ENCODE measurements at places on chromosomes 4 and X.

DNA sequence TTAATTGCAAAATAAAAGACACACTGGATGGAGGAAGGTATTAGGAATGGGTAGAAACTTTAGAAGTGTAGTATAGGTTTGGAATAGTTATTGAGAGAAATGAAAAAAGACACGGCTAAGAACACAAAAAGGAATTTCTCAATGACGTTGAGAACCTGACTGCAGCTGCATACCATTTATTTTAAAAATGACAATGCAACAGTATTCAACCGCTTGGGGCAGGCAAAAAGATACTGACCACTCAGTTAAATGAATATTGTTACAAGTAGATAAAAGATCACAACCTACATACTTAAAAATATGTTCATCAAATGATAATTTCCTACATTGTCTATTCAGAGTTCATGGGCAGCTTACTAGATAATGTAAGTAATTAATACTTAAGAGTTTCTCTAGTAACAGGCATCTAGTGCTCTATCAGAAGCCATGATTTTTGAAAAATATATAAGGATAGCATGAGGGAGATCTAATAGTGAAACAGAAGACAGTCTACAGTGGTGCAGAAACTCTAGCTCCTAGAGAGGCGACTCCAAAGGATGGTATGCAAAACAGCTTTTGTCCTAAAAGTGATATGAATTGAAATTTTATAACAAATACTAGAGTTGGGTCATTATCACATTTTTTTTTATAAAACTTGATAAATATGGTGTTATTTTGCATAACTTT is 216.2 kb upstream of the VEGFC start:
- DNase-seq: no peak

DNA sequence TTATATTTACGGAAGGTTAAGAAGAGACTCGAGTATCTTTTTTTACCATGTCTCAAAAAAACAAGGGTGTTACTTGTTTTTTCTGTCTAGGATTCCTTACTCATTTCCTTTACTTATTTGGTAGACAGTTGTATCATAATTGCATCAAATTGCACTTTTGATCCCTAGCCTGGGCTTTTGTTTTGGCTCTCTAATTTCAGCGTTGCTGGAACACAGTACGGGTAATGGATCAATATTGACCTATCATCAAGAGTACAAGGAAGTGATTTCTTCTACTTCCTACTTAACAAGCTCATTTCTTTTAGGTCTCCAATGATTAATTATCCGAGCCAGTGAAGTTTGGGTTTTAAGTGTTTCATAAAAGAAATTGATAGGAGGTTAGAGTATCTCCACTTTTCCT is 16.8 kb downstream of the AIMP1 start:
- no peak for DNase-seq

DNA sequence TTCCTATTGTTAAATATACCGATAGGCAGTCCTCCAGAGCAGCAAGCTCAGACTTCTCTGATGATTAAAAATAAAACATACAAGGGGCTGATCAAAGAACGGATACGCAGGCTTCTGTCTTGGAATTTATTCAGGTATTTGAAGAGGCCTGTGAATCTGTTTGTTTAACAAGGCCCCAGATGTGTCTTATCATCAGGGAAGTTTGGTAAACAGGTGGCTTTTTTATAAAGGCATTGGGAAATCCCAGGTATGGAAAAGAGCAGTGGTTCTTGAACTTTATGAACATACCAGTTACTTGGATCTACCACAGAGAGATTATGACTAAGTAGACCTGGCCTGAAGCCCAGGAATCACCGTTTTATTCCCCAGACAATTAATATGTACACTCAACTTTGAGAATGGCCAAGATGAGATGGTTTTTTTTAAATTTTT is 47.9 kb downstream of the SOWAHB start:
- DNase-seq: no peak

- no peak for DNase-seq
Measured at GRCh38 chr4:176838601-176839433, 46.1 kb upstream of the VEGFC start.

DNA sequence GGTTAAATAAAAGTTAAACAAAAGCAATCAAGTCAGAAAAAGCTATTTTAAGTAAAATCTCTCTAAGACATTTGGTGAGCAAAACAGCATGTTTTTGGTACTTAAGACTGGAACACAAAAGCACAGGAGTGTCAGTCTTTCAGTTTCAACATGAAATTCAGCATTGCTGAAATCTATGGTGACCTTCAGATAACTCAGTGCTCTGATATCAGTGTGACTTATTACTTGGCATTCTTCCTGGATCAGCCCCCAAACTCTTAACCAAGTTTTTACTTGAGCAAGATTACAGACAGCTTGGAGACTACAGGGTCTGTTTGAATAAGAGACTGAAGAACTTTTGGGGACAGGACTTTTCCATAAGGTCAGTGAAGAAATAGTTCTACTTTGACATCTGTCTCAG is 437.2 kb downstream of the RAPGEF2 start:
- DNase-seq: no peak

GRCh38 chr4:22045051-22045630 is 96.6 kb upstream of the KCNIP4 start:
- no peak for DNase-seq

- DNase-seq: no peak
Measured at GRCh38 chr4:147576084-147576483, 41.1 kb upstream of the TMEM184C start.

GRCh38 chr4:52687696-52688095 is 28.6 kb upstream of the USP46 start:
- DNase-seq: no peak

DNA sequence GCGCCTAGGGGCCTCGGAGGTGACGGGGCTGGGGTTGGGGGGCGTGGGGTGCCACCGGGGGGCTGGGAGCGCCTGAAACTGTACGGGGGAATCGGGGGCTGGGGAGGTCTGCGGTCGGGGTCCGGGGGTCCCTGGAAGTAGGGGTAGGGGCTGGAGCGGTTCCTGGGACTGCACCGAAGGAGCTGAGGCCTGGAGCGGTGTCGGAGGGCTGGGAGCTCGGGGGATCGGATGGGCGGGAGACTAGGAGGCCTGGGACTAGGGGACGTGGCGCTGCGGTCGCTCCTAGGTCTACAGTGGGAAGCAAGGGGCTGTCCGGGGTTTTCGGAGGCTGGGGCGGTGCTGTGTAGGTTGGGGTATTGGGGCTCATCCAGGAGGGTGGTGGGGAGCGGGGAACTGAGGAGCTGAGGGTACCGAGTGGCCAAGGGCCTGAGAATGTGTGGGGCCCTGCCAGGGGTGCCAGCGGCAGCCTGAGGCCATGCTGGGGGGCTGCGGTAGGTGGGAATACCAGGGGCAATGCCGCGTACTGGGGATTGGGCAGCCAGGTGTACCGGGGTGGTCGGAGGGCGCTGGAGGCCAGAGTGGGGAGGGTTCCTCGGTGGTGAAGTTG is 562 bp downstream of the AKAP17A start:
- DNase-seq: no peak

GRCh38 chrX:121903961-121904360 is 856.6 kb downstream of the GLUD2 start:
- DNase-seq: no peak

DNA sequence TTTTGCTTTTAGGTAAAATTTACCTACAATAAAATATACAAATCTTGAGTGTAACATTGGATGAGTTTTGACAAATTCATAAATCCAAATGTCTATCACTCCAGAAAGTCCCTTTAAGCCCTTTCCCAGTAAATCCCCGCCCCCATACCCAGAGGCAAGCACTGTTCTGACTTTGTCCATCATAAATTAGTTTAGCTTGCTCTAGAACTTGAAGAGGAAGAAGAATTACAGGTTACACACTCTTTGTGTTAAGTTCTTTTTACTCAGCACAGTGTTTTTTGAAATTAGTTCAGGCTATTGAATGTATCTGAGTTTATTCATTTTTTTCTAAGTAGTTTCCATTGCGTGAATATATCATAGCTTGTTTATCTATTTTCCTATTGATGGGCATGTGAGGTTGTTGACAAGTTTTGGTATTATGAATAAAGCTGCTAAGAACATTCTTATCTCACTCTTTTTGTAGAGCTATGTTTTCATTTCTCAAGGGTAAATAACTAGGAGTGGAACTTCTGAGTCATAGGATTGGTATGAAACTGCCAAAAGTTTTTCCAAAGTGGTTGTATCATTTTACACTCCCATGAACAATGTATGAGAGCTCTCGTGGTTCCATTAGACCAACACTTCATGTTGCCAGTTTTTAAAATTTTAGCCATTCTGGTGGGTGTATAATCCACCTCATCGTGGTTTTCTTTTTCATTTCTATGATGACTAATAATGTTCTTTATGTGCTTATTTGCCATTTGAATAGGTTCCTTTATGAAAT is 22.4 kb upstream of the HPSE start:
- no peak for DNase-seq

DNA sequence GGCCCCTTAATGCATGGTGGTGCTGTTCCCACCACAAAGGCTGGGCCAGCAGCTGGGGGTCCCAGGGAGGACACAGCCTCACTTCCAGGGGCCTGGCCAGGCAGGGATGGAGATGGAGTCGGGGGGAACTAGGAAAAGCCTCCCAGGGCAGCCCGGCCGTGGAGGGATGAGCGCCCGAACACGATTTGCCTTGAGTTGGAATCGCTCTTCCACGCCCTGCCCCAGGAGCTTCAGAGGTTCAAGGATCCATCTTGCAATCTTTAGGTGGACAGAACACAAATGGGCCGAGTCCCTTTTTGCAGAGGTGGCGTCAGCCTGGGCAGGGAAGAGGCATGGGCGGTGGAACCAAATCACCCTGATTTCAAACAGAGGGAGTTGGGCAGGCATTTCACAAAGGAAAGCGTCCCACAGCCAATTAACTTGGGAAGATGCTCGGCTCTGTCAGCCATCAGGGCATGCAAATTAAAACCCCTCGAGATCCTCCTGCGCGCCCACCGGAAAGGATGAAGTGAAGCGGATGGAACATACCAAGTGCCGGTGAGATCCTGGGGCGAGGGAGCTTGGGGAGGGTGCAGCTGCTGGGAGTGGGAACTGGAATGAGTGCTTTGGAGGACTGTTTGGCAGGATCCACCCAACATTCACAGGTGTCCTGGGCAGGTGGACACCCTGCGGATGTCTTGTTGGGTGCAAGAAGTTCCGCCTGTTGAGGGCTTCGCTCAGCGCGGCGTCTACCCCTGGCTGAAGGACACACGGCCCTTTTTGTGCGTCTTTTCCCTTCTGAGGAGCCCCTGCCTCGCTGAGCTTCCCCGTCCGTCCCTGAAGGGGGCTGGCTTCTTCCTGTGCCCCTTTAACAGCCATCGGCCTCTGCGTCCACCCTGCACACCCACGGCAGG is 75.7 kb downstream of the HTRA3 start:
- DNase-seq: no peak

GRCh38 chr4:99275885-99276284 is 14.9 kb downstream of the ADH1A start:
- no peak for DNase-seq

GRCh38 chrX:19886883-19887531 is 393 bp downstream of the SH3KBP1 start:
- DNase-seq: peak; percentile 71

DNA sequence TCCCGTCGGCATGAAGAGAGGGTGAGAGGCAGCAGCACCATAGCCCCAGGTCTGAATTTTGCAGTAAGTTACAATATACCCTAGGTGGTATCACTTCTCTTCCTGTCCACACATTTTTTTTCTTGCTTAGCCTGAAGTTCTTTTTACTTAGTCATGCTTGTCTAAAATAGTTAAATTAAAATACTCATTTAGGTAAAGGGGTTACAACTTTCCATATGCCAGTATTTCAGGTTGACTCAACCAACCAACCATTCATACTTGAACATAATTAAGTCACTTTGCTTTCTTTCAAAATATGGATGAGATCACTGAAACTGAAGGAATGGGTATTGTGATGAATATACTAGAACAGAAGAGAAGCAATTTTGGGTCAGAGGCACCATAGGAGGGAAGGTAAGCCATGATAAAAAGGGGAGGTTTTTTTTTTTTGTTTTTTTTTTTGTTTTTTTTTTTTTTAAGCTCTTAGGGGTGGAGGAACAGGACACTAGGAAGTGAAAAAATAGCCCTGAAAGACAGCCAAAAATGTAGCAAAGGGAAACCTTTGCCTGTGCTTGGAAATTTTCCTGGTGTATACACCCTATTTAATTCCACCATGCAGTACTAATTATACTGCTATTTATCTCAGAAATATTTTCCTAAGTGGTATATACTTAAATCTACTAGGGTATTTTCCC is 41.8 kb downstream of the RPS6KA3 start:
- DNase-seq: no peak

DNA sequence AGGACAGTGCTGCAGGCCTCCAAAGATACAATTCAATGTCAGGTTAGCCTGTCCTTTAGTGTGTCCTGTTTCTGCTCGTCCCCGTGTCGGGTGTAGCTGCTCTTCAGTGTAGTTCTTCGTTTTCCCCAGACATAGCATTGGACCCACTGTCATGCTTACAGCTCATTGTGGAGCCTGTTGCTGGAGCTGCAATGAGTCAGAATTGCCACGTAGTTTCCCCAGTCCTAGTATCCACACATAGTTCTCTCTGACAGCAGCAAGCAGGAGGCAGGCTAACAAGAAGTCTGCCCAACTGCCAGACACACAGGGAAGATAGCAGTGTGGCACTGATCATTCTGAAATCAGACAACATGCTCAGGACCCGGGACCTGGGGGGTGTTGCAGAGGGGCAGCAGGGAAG is 49.2 kb downstream of the MOSPD2 start:
- DNase-seq: no peak

DNA sequence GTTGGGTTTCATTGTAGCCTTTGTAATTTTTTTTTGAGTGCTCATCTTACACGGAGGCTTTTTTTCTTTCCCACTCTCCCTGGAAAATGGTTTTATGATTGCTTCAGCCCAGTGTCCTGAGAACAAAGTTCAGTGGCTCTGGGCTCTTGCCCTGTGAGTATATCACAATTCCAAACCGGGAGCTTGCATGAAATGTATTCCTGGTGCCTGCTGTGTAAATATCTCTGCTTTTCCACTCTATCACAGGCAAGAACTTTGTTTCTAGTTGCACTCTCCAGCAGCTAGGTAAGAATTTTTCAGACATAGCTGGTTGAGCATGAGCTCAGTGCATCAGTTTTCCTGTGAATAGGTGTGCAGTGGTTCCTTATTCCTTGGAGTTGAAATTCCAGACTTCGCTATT is 60.8 kb downstream of the SUPT20HL2 start:
- no peak for DNase-seq

GRCh38 chr4:823176-823760 is 2.7 kb downstream of the CPLX1 start:
- peak; percentile 37 for DNase-seq

DNA sequence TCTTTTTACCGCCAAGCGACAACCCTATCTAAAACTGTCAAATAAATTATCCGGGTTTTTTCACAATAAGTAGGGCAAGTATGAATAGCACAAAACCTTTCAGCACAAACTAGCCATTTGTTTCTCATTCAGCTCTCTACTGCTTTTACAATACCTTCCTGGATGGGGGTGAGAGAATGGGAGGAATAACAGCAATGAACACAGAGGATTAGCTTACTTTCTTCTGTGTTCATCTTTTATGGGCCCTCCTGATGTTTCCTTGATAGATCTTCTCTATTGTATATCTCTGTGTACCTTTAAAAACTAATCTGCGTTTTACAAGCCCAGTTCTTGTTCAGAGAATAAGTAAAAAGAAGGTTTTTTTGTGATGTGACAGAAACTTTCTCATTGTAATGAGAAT is 55.3 kb upstream of the APELA start:
- DNase-seq: peak; percentile 13

Data from H7 (cell line).